ENCODE measurements at places on chromosomes 4 and X. TPM values are rescaled to one million over a fixed set of nuclear protein-coding genes. Genes with fewer than 3 reads are reported as not detected.

DNA sequence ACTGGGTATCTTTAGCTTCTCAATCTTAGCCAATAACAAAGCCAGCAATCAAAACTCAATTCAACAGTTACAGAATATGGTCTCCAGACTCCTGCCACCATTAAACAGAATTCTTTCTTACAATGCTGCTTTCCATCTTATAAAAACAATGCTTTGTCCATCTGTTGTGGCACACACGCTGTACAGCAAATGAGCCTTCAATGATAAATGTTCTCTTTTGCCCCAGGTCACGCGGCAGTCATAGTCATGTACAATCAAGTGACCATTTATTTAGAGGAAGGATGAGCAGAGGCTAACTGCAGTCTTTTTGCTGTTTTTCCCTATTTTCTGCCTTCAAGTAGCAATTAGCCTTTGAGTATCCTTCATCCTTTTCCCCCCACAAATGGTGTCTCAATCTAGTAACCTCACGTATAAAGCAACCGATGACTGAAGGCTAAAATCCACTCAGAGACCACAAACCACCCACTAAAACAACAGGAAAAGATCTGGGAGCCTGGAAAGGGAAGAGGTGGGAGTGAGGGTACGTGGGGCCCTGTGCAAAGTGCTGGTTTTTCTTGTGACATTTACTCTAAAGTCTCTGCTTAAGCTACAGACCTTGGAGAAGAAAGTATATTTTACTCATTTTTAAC is 24.4 kb downstream of the TRIM2 start:
- no peak for DNase-seq

DNA sequence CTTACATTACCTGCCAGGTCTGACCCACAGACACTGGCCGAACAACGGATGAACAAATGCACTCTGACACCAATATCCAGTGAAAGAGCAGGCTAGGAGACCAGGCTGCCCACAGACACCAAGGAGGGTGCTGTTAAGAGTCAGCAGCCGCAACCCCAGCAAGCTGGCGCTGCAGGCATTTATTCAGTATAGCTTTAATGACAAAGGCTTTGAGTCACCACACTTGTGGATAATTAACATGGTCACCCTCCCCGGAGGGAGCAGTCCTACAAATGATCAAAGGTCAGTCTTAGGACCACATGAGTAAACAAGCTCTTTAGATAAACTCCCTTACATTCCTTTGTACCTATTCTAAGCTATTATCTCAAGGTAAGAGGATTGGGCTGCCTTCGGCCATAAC is 368.5 kb upstream of the GRID2 start:
- DNase-seq, result no peak

The NSDHL gene
- 13.8 TPM for total RNA-seq

DNA sequence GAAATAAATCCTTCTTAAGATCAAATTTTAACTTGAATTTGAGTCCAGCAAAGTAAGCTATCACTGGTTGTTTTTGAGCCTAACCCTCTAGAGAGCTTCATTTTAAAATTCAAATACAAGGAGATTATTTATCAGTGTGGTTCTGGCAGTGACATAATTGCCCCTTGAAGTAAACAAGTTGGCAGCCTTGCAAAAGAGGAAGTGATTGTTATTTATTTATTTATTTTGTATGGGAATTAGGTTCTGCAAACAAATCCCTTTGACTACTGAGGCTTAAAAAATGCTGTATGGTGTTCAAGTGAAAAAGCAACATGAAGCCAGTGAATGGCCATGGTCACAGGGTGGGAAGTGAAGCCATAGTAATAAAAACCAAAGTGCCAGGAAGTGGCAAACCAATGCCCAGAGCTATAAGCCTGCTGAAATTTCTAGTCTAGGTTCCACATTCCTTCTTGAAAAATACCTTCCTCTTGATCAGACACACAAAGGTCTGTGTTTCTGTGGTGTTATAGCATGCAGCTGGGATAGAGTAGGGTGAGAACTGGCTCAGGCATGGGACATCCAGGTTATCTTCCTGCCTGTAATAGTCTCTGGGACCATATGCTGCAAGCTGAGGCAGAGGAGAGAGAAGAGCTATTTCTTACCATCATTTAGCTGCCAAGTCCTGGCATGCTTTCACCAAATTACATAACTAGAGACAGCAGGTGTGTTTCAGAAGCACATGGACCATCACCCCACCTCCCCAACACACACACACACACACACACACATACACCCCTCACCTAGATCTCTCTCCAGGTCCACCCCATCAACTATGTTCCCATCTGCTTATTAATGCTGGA is 47.1 kb upstream of the TSPAN7 start:
- DNase-seq, result no peak

DNA sequence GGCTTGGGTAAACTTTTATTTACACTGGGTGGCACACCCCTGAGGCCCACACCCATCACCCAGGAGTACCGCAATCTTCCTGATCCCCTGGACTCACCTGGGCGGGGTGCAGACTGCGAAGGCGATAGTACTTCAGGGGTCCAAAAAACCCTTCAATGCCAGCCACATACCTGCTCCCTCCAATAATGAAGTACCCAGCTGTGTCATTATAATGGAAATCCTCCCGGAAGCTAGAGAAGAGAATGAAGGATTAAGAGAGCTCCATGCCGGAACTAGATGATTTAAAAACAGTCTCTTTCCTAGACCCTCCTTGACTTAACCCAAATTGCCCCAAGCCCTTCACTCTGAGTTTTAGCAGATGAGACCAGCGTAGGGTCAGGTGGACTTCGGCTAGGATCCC is 40.9 kb downstream of the SEL1L3 start:
- DNase-seq, result no peak

GRCh38 chr4:140673729-140674128 is 82.5 kb downstream of the TBC1D9 start:
- DNase-seq, result no peak

The SSX2B gene
- not detected for total RNA-seq

The HSD17B11 gene
- total RNA-seq, result 45.2 TPM

The AMER1 gene
- 3.1 TPM for total RNA-seq

DNA sequence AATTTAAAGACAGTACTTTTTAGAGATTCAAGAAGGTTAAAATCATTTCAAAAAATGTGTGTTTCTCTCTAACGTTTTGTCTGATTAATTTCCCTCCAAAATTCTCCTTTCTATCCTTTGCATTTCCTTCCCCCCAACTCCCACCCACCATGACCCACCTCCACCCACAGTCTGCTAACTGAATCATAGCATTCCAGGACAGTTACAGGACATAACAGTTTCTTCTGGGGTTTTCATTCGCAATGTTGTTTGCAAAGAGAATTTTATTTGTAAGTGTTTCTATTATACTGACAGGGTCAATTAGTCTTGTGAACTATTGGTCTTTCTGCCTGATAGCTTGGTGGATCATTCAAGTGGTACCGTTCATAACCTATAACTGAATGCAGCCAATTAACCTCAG is 53.7 kb downstream of the ANAPC10 start:
- DNase-seq, result no peak

DNA sequence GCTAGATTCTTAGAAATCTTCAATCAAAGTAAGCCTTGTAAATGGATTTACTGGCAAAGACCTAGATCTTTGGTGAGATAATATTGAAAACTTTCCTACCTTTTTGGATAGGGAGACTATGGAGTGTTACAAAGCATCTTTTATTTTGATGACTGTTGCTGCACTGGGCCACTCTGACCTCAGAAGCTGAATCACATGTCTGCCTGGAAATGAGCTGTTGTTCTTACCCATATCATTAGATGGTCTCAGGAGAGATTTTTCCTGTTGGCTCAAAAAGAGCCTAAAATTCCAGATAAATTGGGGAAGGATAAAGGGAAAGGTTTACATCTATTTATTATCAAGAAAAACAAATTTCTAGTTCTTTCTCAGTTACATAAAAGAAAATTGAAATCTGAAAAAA is 127.5 kb upstream of the BMP3 start:
- DNase-seq, result no peak

DNA sequence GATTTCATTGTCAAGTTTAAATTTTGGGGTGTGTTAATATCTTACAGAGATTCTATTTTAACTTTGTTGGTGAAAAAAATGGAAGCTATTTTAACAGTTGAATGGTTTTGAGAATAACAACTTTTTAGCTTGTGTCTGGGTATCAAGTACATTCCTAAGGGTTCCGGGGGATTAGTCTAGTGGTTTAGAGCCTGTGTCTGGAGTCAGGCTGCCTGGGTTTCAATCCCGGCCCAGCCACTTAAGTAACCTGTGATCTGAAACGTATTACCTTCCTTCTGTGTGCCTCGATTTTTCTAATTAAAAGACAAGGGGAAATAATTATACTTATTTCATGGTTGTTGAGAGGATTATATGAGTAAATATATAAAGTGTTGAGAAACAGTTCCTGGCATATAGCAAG is 288.6 kb upstream of the NR3C2 start:
- no peak for DNase-seq

DNA sequence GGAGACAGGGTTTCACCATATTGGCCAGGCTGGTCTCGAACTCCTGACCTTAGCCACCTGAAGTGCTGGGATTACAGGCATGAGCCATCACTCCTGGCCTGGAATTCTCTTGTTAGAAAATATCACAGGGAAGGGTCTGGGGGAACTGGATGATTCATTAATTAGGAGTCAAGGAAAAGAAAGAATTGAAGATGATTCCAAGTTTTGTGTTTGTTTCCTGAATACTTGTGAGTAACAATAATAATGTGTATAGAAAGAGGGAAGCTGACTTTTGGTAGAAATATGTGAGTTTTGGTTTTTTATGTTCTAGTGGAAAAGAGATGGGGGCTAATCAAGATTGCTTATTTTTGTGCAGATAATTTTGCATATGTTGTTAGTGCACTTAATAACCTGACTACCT is 77.3 kb upstream of the CLNK start:
- DNase-seq, result no peak

- no peak for DNase-seq
These were observed 458.1 kb downstream of the KCTD8 start for GRCh38 chr4:43990551-43990950.

The POF1B gene
- 4.6 TPM for total RNA-seq

The STK26 gene
- 11.0 TPM for total RNA-seq

GRCh38 chr4:24614881-24615280 is 30.5 kb upstream of the DHX15 start:
- no peak for DNase-seq

- peak; percentile 36 for DNase-seq
These were observed 17.3 kb upstream of the TBC1D14 start for GRCh38 chr4:6892190-6892908.

DNA sequence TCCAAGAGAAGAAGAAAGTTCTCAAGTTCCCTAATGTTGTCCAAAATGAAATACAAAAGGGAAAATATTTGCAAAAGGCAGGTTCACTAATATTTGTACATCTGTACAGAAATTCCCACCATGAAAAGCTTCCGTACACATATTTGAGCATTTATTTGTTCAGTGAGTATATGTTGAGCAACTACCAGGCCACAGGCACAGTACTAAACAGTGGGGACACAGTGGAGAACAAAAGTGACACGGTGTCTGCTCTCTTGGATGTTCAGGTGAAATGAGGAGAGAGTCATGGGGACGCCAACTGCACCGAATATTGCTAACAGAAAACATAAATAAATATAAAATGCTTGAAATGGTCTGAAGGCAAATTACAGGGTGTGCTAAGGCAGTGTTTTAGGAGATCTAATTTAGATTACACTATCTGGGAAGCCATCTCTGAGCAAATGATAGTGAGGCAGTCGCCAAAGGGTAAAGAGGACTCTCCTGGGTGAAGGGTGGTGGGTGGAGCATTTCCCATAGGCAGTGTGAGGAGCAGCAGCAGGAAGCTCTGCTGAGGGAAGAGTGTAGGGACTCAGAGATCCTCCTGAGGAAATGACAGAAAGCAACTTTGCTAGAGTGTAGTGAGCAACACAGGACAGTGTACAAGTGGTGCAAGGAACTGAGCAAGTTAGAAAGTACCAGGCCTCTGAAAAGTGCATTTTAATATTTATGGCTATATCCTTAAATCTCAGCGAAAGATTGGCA is 375.2 kb downstream of the GALNTL6 start:
- no peak for DNase-seq

DNA sequence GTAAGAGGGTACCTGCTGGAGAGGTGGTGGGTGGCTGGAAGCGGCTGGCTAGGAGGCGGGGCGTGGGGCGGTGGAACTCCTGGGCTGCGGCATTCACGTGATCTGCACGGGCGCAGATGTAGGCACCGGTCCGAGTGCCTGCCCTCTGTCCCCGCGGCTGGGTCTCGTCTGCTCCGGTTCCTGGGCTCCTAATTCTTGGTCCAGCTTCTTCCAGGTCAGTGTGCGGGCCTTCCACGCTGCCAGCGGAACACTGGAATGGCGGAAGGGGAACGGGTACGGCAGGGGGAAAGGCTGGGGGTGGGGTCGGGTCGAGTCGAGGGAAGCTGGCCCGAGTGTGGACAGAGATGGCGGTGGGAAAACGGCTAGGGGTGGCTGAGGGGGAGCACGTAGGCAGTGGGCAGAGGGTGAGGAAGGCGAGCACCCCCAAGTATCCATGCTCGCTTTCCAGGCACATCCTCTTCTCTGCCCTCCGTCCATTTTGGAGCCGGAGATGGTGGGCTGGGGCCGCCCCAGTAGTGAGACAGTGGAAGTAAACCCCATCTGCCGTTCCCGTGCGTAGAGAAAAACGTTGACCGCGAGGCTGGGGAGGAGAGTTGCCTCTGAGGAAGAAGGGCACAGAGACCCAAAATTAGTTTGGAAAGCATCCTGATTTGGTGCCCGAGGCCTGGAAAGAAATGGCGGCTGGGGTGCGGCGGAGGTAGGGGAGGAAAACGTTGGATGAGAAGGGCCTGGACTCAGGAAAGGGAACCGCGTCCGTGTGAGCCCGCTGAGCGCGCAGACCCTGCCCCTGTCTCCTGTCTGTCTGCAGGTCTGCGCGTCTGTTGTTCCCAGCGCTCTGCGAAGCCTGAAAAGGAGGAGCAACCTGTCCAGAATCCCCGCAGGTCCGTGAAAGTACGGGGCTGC is at the start of gene TCEAL4:
Gene TCEAL4 (plus strand): TSS at position 105 of the 903 bp plus-strand sequence. CDS start 1,161 bp downstream, outside the sequence.
- peak; percentile 53 for DNase-seq

GRCh38 chr4:110154582-110154981 is 43.8 kb downstream of the ELOVL6 start:
- no peak for DNase-seq

DNA sequence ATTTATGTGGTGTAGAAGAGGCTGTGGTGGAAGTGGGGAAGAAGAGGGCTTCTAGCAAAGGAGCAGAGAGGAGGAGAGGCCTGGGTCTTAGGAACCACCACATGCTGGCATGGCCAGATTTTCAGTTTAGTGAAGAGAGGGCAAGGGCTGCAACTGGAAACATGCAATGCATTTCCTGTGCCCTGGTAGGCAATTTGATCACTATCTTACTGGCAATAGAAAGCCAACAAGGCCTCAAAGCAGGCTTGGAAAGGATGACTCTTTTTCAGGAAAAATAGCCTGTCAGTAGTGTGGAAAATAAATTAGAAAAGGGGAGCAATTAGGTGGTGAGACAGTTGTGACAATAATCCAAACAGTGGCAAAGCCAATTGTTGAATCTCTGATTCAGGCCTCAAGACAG is 501.9 kb upstream of the ZFP42 start:
- DNase-seq, result no peak
